ENCODE measurements at places on chromosomes 1 and 21.

GRCh38 chr1:77672374-77672773 lies 10.1 kb downstream of the ZZZ3 start:
- no peak for DNase-seq

- no peak for DNase-seq
Observed at GRCh38 chr1:158356616-158357015, 2.9 kb downstream of the CD1E start.

- DNase-seq = no peak
Observed at GRCh38 chr1:59751004-59751395, 63.7 kb upstream of the HOOK1 start.

GRCh38 chr1:9861360-9861759 lies 37.6 kb upstream of the CLSTN1 start:
- DNase-seq = no peak
